Large intestine (tissue), 12 donors: ENCODE measurements at places on chromosomes 5 and 9.

- DNase-seq = no peak
These were observed 209.0 kb upstream of the FBXL7 start for GRCh38 chr5:15290953-15291352.

- no peak for DNase-seq
These were observed 384 bp upstream of the DMXL1 start for GRCh38 chr5:119070578-119070827.

DNA sequence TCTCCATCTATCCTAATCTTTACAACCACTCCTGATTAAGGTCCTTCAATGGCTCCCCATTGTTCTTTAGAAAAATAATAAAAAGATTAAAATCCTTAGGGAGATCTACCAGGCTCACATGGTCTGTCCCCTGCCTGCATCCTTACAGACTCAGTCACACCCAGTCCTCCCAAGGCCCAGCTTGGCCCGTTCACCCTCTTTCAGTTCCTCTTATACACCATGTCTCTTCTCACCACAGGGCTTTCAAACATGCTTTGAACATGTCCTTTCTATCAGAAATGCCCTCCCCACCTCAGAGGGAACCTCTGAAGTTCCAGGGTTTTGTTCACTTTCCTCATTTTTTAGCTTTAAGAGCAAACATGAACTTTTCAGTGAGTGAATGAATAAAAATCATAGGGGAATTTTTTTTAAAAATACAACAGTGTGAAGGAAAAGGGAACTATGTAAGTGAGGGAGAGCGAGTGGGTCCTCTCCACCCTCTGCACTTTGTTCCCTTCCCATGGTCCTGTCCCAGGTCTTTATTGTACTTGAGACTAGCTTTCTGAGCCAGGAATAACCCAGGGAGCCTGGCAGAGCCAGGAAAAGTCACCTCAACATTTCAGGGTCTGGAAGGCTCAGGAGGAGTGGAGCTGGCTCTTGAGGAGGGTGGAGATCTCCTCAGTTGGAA is 55.3 kb downstream of the TRPC7 start:
- DNase-seq = no peak

- DNase-seq = no peak
These were observed 12.6 kb downstream of the HK3 start for GRCh38 chr5:176886336-176887251.

GRCh38 chr9:99259231-99259918 is 37.3 kb downstream of the SEC61B start:
- peak; percentile 80 for DNase-seq

DNA sequence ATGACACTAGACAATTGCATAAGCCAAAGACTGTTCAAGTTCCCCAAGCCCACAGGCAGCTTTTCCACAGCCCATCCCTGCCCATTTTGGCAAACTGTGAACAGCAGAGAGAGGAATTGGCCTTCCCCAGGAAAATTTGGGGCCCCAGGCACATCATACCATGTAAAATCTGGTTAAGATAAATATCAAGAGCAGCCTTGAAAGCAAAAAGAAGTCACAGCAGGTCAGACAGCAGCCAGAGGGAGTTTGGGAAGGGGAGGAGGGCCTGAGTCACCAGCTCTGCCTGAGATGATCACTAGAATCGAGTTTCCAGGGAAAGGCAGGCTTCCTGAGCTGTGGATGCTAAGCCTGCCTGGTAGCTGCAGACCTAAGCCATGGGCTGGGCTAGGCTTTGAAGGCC is 179.2 kb downstream of the RFK start:
- DNase-seq = no peak

GRCh38 chr9:69454321-69454720 is 129.3 kb downstream of the ENTREP1 start:
- no peak for DNase-seq

DNA sequence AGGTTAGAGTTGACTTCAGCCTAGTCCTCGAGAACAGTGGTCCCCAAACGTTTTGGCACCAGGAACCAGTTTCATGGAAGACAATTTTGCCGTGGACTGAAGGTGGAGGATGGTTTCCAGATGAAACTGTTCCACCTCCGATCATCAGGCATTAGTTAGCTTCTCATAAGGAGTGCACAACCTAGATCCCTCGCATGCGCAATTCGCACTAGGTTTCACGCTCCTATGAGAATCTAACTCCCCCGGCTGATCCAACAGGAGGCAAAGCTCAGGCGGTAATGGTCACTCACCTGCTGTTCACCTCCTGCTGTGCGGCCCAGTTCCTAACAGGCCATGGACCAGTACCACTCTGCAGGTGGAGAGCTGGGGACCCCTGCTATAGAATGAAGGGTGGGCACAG is 163.6 kb downstream of the CDH6 start:
- DNase-seq = no peak

GRCh38 chr9:137505421-137506140 is 44.6 kb downstream of the PNPLA7 start:
- DNase-seq = no peak

GRCh38 chr5:78221964-78222451 is 72.5 kb downstream of the AP3B1 start:
- DNase-seq = no peak

GRCh38 chr5:151598984-151599383 is 7.9 kb upstream of the FAT2 start:
- DNase-seq = no peak

- no peak for DNase-seq
These were observed 779.9 kb upstream of the CDH6 start for GRCh38 chr5:30413540-30413939.

DNA sequence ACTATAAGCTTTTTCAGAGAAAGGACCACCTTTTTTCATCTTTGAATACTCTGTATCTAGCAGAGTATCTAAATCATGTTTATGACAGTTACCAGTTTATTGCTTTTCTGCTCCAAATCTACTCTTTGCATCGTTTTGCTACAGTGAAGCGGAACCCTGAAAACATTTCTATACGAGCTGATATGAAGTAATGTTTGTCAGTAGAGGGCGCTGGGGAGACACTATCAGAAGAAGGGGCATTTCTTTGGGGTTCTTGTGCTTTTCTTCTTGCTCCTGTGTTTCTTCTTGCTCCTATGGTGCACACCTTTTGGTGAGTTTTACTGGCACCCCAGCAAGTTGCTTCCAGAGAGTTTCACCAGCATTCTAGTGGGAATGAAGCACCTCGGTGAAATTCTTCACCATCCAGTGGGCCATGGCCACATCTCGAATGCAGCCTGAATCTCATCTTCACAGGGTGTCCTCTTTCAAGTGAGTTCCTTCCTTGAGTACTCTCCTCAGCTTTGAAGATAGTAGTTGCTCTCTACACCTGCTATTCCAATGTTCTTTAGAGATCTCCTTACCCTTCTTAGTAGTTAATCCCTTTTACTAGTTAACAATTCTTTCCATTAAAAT is 98.4 kb downstream of the FGF1 start:
- DNase-seq = no peak

DNA sequence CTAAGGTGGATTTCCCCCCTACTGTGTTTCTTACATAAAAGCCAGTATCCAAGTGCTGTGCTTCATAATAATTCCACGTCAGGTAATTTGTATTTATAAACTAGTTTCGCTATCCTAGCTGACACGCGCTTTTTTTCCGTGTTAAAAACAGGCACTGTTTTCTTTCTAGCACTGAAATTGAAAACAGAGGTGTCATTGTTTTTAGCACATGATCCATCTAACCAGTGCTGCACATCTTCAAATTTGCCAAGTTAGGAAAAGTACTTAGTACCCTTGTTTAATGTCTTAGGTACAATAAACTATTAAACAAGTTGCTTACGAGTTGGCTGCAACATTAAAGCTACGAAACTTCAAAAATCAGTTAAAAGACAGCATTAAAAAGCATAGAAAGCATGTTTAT is 49.9 kb downstream of the JMY start:
- DNase-seq = no peak

- peak; percentile 5 for DNase-seq
These were observed 415.1 kb upstream of the ADAMTSL1 start for GRCh38 chr9:18058564-18059442.

DNA sequence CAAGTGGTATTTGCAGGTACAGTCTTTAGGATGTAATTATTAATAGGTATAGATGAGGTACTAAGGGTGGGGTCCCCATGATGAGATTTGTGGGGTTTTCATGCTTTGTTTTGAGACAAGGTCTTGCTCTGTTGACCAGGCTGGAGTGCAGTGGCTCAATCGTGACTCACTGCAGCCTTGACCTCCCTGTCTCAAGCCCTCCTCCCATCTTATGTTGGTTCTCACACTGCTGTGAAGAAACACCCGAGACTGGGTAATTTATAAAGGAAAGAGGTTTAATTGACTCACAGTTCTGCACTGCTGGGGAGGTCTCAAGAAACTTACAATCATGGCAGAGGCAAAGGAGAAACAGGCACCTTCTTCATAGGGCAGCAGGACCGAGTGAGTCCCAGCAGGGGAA is 217.5 kb downstream of the CDK5RAP2 start:
- DNase-seq = no peak

DNA sequence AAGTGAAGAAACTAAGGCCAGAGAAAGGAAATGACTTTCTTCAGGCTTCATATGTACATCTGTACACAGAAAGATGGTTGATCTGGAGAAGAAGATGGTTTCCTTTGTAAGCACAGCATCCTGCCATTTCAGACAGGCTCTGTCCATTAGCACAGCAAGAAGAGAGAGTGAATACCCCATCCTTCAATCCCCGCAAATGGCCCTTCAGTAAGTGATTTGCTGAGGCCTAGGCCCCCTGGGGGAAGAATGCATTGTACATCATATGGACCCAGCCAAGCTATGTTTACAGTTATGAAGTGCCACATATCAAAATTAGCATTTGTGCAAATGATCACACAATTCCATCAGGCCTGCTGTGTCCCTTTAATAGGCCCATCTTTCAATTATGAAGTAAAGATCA is 657.4 kb downstream of the BRINP1 start:
- DNase-seq = no peak

DNA sequence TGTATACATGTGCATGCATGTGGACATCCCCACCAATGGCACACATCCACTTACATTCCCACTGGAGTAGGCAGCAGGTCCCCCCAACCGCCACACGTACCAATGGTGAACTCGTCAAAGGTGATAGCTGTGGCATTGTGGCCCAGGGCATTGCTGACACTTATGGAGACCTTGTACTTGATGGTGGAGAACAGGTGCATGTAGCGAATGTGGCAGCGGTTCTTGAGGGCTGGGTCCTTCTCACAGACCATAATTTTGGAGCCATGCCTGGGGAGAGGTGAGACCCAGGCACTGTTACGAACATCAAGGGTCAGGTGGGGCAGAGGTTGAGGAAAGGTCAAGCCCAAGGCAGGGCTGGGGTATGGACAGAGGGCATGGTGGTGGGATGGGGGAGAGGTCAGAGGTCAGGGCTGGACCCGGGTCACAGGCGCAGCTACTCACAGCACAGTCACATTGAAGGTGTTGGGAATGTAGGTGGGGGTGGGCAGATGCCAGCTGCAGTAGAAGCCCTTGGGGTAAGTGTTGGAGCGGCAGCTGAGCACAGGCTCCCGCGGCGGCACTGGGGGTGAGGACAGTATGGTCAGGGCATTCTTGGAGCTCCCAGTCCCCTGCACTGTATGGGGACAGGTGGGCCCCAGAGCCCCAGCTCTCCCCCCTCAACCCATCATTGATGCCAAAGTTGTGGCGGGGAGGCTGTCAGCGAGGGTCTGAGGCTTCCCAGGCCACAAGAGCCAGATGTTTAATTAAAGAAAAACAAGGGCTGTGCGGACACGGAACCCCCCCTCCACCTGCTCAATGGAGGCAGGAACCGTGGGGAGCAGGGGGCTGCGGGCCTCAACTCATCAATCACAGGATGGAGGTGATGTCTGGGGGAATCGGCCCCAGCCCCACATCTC is 31.9 kb downstream of the CNTFR start:
- DNase-seq = no peak

GRCh38 chr9:89179895-89180734 is 1.5 kb upstream of the SHC3 start:
- DNase-seq = peak; percentile 93

GRCh38 chr9:115207003-115207836 is 89.3 kb upstream of the TNC start:
- DNase-seq = no peak

DNA sequence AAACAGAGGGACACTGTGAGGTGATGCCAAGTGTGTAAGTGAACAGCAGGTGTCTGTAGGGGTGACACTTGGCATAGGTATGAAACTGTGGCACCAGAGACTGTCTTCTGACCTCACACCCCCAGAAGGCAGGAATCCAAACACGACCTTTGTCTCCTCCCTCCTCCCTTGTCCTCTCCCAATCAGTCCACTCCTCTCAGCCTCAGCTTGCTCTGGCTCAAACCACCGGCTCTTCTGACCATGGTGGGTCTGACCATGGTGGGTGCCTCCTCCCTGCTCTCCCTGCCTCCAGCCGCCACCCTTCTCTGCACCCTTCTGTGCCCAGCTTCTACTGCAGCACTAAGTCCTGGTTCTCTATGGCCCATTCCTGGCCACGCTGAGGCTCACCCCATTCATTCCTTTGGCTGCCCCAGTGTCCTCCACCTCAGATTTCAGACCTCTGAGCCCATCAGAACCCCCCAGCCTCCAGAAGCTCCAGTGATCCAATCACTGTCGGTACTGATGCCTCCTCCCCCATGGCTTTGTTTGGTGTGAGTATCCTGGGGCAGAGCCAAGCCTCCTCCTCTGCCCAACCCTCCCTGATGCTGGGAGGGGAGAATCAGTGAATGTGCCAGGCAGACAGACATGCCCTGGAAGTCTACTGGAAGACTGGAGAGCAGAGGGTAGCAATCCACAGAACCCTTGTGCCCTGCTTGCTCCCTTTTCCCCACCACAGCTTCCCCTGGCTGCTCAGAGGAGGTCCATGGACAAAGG is 1.7 kb upstream of the ARID3C start:
- DNase-seq = no peak

DNA sequence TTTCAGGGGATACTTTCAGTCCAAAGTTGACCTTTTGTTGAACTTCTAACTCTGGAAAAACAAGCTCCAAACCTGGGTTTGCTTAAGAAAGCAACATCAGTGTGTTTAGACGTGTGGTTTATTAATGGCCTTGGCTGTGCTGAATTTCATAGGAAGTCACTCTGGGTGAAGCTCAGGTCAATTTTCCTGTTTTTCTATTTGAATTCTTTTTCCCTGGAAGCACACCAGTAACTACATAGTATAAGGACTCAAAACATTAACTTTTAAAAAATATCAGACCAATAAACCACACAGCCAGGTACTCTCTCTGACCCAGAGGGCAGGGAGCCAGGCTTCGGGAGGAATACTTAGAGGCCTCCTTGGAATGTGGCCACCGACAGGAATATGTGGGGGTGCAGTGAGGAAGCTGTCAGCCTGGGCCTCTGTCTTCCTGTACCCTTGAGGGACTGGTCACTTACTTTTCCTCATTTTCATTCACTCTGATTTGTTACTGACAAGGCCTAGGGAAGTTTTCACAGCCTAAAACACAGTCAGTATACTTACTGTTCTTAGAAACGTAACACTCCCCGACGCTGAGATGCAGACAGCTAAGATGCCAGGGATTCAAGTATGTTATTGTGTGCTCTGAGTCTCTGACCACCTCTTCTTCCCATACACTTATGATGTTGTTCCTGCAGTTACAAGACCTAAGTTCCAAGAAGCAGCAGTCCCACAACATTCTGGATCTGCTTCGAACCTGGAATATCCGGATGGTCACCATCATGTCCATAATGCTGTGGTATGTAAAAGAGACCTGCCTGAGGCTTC is 18.9 kb downstream of the SLC22A5 start:
- peak; percentile 63 for DNase-seq

- peak; percentile 20 for DNase-seq
These were observed 23.3 kb downstream of the CAVIN4 start for GRCh38 chr9:100601216-100601615.
